ENCODE measurements at places on chromosomes 12 and 14.

GRCh38 chr14:68942296-68943035 lies 36.6 kb downstream of the ACTN1 start:
- no peak for DNase-seq

DNA sequence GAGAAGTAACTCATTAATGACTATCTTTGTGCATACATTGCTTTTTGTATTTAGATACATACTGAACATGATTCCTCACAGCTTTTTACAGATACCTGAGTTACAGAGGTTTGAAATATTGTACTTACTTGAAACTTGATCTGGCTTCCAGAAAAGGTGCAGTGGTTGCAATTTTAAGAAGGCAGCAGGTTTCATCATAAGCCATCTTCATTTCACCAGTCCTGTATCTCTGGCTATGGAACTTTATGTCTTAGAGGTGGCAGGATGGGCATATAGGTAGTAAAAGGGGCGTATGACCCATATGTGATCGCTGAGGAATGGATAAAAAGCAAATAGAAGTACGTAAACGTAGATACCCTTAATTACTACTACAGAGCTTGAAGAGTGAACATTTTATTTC lies 13.7 kb downstream of the ZBTB1 start:
- DNase-seq = no peak

- no peak for DNase-seq
These were observed 14.5 kb downstream of the EGLN3 start for GRCh38 chr14:33936391-33936790.

GRCh38 chr14:63895510-63895909 lies 42.7 kb downstream of the SYNE2 start:
- DNase-seq = no peak

- DNase-seq = no peak
These were observed 29.0 kb downstream of the PAPLN start for GRCh38 chr14:73266317-73266716.

GRCh38 chr14:33393231-33393894 lies 454.7 kb downstream of the NPAS3 start:
- no peak for DNase-seq

DNA sequence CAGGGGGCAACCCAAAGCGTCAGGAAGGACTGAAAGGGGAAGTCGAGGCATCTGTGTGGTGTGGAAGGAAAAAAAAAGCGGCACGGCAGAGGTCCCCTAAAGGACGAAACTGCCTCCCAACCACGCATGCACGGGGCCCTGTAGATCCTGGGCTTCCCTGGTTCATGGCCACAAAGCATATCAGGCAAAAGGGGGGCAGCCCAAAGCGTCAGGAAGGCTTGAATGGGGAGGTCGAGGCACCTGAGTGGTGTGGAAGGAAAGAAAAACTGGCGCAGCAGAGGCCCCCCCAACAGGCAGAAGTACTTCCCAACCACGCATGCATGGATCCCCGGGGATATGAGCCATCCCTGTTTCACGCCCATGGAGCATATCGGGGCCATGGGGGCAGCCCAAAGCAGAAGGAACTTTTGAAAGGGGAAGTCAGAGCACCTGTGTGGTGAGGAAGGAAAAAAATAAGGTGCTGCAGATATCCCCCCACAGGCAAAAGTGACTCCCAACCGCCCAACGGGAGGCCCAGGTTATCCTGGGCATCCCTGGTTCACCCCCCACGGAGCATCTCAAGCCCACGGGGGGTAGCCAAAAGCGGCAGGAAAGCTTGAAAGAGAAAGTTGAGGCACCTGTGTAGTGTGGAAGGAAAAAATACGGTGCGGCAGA lies 581.2 kb downstream of the ALG10 start:
- DNase-seq = no peak
